ENCODE measurements at places on chromosomes 16 and 17. TPM values are rescaled to one million over a fixed set of nuclear protein-coding genes. Genes with fewer than 3 reads are reported as not detected.

DNA sequence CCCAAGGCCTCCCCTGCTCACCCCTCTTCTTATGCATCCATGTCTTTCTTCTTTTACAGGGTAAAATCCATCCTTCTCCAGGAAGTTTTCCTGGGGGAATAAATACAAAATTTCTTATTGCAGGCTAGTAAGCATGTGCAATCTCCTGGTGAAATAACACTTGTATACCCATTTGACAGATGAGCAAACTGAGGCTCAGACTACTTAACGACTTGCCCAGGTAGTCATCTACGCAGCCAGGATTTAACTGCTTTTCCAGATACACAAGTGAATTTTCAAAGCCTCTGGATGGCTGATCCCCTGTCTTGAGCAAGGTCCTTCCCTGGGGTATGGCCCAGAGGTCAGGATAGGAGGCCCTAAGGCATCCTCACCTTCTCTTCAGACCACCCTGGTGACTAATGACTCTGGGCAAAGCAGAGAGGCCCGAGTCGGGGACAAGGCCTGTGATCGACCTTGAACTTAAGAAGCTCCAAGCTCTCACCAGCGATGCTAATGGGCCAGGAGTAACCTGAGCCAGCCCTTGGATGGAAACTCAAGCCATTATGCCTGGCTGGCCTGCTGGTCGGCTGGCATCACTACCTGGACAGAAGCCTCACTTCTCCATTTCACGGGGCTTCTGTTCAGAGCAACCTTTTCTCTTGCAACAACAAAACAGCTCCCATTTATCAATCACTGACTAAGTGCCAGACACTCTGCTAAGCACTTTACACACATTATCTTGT is 33.1 kb downstream of the ZNF423 start:
- no peak for DNase-seq

DRC7 gene
- total RNA-seq = 0.90 TPM

DNA sequence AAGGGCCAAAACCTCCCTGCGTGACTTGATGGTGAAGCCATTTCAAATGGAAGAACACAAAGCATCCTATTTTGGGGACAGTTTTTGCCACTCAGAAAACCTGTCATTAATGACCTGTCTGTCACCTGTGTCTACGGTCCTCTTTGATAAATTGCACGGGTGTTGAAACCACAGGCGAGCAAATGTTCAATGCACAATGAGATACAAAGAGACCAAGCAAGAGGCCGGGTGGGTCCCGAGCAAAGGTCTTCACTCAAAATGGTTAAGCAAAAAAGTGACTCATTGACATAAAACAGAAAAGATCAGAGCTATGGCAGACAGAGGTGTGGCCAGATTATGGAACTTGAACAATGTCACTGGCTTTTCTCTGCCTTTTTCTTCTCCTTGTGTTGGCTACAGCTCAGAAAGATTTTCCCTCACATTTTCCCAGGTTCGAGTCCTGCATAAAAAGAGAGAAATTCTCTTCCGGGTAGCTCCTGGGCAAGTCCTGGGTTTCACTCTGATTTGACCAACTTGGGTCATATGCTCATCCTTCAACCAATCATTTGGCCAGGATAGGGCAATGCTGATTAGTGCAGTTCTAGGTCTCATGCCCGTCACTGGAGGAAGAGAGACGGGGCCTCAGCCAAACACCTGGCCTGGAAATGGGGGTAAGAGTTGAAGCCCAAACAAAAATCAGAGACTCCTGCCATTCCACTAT is 92.2 kb downstream of the CMC2 start:
- no peak for DNase-seq

GRCh38 chr16:74560912-74561311 is 46.0 kb downstream of the GLG1 start:
- DNase-seq = no peak

DNA sequence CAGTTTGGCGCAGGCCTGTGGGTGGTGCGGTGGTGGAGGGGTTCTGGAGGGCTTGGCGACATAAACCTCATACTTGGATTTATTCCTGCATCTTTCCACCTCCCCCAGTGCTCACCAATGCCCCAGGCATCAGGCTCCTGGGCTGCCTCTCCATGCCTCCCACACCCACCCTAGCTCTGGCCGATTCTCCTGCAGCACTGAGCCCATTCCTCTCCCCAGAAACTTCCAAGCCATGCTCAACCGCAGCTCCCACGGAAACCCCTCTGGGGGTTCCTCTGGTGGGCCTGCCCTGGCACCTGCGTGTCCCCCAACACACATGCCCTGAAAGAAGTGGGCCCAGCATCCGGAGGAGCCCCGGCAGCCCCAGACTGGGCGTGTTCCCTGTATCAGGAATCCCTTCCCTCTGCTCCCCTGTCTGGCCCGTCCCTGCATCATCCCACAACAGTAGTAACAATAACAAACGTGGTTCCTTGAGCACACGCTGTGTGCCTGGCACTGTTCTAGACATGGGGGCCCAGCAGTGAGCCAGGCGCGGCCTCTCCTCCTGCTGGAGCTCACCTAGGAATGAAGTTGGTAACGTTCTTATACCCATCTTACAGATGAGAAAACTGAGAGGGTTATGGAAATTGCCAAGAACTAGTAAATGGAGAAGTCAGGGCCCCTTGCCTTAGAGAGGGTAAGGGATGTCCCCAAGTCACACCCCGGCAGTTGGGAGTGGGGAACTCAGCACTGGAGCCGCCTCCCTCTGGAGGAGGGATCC is 2.3 kb downstream of the PRSS21 start:
- no peak for DNase-seq

DNA sequence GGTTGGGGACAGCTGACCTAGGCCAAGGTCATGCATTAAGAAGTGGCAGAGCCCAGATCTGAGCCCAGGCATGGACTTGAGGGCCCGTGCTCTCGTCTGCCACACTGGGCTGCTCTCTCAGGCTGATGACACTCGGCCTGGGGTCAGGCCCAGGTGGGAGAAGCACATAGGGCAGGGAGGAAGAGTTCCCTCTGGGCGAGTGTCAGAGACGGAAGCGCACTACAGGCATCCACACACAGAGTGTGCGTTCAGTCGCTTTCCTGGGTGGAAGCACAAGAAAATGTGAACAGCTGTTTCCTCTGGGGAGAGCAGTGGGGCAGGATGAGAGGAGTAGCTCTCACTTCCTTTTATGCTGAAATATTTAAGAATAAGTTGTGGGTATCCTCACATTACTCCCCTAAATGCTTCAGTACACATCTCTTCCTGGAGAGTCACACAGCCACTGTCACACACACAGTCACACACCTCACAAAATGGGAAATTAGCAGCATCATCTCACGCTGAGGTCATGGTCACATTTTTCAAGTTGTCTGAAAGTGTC is 59.7 kb downstream of the B9D1 start:
- DNase-seq = no peak

- no peak for DNase-seq
Measured at GRCh38 chr17:19004421-19005136, at the start of gene FAM83G. FAM83G (minus strand) TSS chr17:19004764; CDS start chr17:19004041, 723 bp downstream.

- no peak for DNase-seq
Measured at GRCh38 chr16:78258375-78259065, 159.1 kb downstream of the WWOX start.
